Testis (tissue), 5 donors: ENCODE measurements at places on chromosomes 5 and 9. TPM values are rescaled to one million over a fixed set of nuclear protein-coding genes. Genes with fewer than 3 reads are reported as not detected.

- DNase-seq, result no peak
Observed at GRCh38 chr9:13915591-13916301, 398.2 kb downstream of the NFIB start.

Gene LAMC3
- polyA plus RNA-seq, result 35.9 TPM

Gene SLC36A3
- polyA plus RNA-seq, result 21.9 TPM

DNA sequence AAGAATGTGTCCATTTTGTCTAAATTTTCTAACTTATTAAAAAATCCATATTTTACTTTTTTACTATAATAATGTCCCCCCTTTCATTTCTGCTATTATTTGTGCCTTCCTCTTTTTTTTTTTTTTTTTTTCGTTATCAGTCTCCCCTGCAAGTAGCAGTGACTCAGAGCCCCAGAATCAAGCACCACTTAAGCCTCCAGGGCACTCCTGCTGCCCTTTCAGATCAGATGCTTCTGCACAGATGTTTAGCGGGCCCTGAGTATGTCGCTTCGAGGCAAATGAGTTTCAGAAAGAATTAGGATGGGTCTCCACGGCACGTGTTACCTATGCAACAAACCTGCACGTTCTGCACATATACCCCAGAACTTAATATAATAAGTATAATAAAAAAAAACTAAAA, 11.7 kb downstream of the MED7 start:
- DNase-seq, result no peak

Gene NEURL1B
- polyA plus RNA-seq, result 17.1 TPM

DNA sequence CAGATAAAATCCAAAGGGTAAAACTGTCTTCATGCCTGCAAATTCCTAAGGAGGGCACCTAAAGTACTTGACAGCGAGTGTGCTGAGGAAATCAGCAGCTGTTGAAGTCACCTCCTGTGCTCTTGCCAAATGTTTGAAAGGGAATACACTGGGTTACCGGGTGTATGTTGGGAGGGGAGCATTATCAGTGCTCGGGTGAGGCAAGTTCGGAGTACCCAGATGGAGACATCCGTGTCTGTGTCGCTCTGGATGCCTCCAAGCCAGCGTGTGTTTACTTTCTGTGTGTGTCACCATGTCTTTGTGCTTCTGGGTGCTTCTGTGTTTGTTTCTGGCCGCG, 727 bp upstream of the ADRB2 start:
- DNase-seq, result no peak
